CD4-positive, alpha-beta T cell treated with Interleukin-12 subunit alpha and Interleukin-12 subunit beta, for 1 hour (primary cell): ENCODE measurements at places on chromosomes 13 and 19.

DNA sequence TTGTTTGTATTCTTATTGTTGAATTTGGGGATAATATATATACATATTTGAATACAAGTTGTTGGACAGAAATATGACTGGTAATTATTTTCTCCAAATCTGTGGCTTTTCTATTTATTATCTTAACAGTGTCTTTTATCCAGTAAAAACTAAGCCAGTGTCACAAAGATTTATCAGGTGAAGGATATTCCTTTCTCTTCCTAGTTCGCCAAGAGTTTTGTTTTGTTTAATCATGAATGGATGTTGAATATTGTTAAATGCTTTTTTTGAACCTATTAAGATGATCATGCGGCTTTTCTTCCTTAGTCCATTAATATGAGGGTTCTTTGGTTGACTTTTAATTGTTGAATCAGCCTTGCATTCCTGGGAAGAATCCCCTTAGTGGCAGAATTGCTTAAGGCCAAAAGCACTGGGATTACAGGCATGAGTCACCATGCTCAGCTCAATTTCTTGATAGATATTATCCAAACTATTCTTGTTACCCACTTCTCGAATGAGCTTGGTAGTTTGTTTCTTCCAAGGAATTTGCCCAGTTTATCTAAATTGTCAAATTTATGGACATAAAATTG lies 53.3 kb downstream of the TEX26 start:
- DNase-seq: no peak

- no peak for DNase-seq
These were observed 16.0 kb downstream of the NAPSA start for GRCh38 chr19:50349277-50350057.

GRCh38 chr13:40974460-40975407 lies 44.4 kb downstream of the ELF1 start:
- peak; percentile 72 for DNase-seq

- peak; percentile 83 for DNase-seq
These were observed at the start of gene ZNF296 for GRCh38 chr19:45076029-45076850. Gene ZNF296 (minus strand): TSS chr19:45076478. CDS start chr19:45076373, 105 bp downstream.
